T-helper 17 cell (primary cell): ENCODE measurements at places on chromosomes 7 and 10. TPM values are rescaled to one million over a fixed set of nuclear protein-coding genes. Genes with fewer than 3 reads are reported as not detected.

CXCL12 gene
- total RNA-seq = not detected

HTR7 gene
- not detected for total RNA-seq

EBLN1 gene
- total RNA-seq = not detected

SEMA3D gene
- not detected for total RNA-seq

GIMAP7 gene
- 62.7 TPM for total RNA-seq

MOGAT3 gene
- total RNA-seq = not detected

- no peak overlapping the region for H3K4me3 ChIP-seq
- peaks cover 2% of the 10 kb centered on the region for H3K4me1 ChIP-seq
- H3K27ac ChIP-seq = no peak overlapping the region
- no peak for DNase-seq
- no peaks in the 10 kb centered on the region for H3K27me3 ChIP-seq
These were observed 410.8 kb upstream of the ETV1 start for GRCh38 chr7:14400271-14400670.

- no peak overlapping the region for H3K27ac ChIP-seq
- H3K27me3 ChIP-seq = peaks cover 45% of the 10 kb centered on the region
- DNase-seq = no peak
- peaks cover 4% of the 10 kb centered on the region for H3K4me1 ChIP-seq
- no peak overlapping the region for H3K4me3 ChIP-seq
These were observed 26.1 kb upstream of the SNX10 start for GRCh38 chr7:26265499-26266075.

- peaks cover 26% of the 10 kb centered on the region for H3K4me1 ChIP-seq
- no peak for DNase-seq
- H3K27me3 ChIP-seq = no peaks in the 10 kb centered on the region
- no peak overlapping the region for H3K27ac ChIP-seq
These were observed 58.6 kb upstream of the ANK3 start for GRCh38 chr10:60448246-60448645.
